ENCODE measurements at places on chromosomes 1 and 21. TPM values are rescaled to one million over a fixed set of nuclear protein-coding genes. Genes with fewer than 3 reads are reported as not detected.
A peak's percentile ranks its signal among the peaks of the same experiment; 100 is the strongest.

SLFNL1 gene
- polyA plus RNA-seq, result 0.09 TPM

DIRAS3 gene
- 13.1 TPM for polyA plus RNA-seq

MFAP2 gene
- polyA plus RNA-seq, result 43.9 TPM

HSD11B1 gene
- 4.5 TPM for polyA plus RNA-seq

C1orf74 gene
- 1.8 TPM for polyA plus RNA-seq

DNA sequence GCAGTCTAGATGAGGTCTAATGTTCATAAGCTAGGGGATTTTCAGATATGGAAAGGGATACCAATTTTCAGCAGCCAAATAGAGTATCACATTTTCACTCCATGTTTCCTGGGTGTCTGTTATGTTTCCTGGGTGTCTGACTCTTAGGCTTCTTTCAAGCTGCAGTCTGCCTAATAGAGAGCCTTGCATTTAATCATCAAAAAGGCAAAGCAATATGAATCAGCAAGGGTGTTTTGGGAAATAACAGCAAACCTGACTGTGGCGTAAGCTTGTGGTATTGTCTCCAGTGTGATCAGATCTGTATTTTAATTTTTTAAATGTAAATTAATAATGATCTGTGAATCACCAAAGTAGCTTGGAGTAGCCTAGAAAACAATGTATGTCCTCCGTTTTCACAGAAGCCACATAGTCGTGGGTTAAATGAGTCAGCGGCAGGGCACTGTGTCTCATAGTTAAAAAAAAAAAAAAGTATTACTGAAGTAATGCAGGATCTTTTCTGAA lies 10.4 kb downstream of the LGALS8 start:
- no peak for DNase-seq

GRCh38 chr1:47175227-47175934 lies 14.5 kb downstream of the PDZK1IP1 start:
- DNase-seq, result peak; percentile 21

- DNase-seq, result no peak
Observed at GRCh38 chr1:47763591-47764171, 233.5 kb downstream of the TRABD2B start.

GRCh38 chr1:218456444-218456843 lies 111.3 kb downstream of the TGFB2 start:
- DNase-seq, result no peak

GRCh38 chr21:41730367-41730765 lies 36.5 kb downstream of the RIPK4 start:
- no peak for DNase-seq

- no peak for DNase-seq
Observed at GRCh38 chr1:190551638-190552037, 74.0 kb upstream of the BRINP3 start.

DNA sequence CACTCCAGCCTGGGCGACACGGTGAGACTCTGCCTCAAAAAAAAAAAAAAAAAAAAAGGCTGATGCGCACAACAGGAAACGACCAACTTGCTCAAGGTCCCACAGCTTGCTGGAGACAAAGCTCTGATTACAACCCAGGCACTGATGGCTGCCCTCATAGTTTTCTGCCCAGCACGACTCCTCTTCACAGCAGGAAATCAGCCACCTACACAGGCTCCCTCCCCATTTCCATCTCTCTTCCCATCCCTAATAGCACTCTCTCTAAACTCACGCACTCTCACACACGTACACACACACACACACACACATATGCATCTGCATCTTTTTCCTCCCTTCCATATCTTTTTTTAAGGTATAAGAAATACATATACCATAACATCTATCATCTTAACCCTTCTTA lies 153.5 kb upstream of the SOD1 start:
- no peak for DNase-seq

Data from AG04450 (cell line).